ENCODE measurements at places on chromosomes 3 and 15.

DNA sequence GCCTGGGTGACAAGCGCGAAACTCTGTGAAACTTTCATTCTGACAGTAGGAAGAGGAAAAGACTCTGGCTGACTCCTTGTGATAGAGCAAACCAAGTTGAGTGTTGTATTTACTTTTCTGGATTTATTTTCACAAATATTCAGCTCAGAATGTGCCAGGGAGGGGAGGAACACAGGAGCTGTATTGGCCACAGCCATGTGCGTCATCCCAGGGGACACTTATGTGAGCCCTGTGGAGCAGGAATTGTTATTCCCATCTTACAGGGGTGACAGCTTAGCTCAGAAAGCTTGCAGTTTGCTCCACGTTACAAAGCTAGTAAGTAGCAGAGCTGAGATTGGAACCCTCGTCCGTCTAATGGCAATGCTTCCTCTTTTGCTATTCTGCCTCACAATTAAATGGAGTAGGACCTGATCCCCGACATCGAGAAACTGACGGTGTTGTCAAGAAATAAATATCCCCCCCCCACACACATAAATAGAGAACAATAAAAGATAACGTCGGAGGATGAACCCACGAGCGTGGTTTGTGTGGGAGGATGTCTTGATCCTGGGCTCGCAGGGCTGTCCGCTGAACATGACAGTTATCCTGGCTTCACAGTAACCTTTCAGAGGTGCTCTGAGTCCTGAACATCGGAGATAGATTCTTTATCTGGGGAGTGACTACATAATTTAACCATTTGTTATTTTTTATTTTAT, 151.6 kb upstream of the CTDSPL start:
- no peak for DNase-seq

DNA sequence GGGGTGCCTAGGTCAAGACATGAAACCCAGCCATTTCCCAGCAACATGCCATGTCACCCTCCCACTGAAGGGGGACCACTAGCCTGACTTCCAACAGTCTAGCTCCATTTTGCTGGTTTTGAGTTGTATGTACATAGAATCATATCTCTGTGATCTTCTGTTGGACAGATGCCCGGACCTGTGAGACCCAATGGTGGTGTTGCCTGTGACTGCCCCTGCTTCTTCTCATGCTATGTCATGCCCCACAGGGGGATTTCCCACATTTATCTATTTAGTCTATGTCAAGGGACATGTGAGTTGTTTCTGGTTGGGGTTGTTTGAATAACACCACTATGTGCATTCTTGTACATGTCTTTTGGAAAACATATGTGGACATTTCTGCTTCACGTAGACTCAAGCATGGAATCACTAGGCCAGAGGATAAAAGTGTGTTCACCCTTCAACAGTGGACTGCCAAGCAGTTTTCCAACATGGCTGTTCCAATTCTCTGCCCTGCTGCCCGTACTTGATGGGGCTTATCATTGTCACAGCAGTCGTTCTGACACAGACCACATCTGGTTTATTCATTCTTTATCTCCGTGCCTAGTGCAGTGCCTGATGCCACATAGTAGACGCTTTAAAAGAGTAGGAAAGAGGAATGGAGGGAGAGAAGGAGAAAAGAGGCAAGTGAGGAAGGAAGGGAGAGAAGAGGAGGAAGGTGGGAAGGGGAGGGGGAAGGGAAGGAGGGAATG, 114.4 kb downstream of the TPRA1 start:
- no peak for DNase-seq

DNA sequence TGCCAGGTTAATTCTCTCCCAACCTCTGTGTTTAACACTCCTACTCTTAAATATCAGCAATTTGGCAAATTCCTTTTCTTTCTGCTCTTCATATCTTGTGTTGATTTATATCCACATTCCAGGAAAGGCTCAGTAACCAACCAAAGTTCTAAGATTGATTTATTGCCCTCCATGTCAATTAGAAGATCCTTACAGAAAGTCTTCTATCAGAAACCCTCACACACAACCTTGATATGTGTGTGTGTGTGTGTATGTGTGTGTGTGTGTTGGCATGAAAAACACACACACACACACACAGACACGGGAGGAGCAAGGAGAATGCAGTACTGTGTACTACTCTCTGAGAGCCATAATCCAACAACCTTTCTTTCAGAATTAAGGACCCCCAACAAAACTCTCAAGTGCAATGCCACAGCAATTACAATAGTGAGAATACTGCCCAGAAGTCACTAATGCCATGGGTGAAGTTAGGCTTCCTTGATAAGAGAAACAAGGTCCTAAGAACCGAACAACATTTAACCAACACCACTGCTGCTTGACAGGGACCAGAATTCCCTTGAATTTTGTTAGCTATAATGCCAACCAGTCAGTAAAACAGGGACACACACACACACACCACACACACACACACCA, 1.1 kb downstream of the LSAMP start:
- DNase-seq: no peak

GRCh38 chr15:48411971-48412591, 80.9 kb downstream of the DUT start:
- DNase-seq: peak; percentile 54

DNA sequence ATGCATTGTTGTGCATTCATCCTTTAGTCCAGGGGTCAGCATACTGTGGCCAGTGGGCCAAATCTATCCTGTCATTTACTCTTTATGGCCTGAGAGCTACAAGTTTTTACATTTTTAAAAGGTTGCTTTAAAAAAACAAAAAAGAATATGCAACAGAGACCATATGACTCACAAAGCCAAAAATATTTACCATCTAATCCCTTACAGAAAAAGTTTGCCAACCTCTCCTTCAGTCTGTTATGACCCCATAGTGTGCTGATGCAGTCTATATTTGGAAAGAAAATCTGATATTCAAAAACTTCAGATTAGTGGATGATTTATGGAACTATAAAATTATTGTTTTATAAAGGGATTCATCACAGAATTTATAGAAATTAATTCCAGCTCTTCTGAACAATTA, 237.5 kb upstream of the IL12A start:
- peak; percentile 32 for DNase-seq

GRCh38 chr3:72265256-72266015, 480.5 kb upstream of the PROK2 start:
- peak; percentile 24 for DNase-seq

DNA sequence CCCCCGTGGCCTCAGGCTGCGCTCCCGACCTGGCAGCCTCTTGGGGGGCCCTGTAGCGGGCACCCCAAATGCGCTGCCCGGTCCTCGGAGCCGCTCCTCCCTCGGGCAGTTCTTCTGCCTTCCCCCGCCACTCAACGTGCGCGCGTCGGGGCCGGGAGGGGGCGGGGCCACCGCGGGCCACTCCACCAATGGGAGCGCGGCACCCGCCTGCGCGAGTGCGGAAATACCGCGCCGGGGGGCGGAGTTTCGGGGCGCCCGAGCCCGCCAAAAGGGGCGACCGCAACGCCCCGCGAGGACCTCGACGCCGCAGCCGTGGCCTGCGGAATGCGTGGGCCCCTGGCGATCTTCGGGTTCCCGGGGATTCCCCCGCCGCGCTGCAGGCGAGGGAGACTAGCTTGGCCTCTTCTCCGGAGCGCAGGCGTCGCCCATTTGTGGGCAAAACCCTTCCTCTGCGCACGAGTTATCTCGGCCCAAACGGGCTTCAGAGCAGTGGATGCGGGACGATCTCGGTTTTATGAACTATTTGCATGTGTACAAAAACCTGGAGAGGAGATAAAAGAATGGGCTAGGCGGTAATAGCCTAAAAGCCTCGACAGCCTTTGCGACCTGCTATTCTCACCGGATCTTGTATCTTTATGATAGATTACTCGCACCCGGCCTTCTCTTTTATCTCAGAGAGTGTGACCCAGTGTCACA, at the start of gene TASOR:
TSS of gene TASOR (minus strand) at position 144 of the 696 bp plus-strand sequence. CDS start 259 bp downstream, outside the sequence.
- DNase-seq: peak; percentile 79

GRCh38 chr3:38507120-38507519, 11.0 kb downstream of the EXOG start:
- DNase-seq: no peak

GRCh38 chr3:52535411-52536111, 844 bp upstream of the UQCC5 start:
- no peak for DNase-seq

DNA sequence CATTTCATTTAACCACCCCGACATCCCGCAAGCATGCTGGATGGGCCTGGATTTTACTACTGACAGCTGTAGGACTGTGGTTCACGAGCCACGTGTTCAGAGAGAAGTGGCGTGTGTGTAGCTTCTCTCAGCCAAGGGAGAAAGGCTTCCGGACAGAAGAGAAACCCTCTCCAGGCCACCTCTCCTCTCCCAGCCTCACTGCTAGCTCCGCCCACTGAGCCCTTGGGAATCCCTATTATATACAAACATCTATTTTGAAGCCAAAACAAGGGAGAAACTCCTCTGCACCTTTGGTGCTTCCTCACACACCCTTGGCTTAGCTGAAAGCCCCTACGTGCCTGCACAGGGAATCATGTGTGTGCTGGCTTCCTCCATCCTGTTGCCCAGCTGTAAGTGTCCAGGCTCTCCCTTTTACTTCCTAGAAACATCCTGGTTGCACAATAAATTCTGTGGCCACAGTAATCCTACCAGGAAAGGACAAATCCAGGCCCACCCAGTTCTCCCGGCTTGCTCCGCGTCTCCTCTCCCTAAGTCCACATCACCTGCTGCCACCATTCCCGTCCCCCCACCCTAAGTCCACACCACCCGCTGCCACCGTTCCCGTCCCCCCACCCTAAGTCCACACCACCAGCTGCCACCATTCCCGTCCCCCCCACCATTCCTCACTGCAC, 30.5 kb downstream of the PCSK6 start:
- no peak for DNase-seq

DNA sequence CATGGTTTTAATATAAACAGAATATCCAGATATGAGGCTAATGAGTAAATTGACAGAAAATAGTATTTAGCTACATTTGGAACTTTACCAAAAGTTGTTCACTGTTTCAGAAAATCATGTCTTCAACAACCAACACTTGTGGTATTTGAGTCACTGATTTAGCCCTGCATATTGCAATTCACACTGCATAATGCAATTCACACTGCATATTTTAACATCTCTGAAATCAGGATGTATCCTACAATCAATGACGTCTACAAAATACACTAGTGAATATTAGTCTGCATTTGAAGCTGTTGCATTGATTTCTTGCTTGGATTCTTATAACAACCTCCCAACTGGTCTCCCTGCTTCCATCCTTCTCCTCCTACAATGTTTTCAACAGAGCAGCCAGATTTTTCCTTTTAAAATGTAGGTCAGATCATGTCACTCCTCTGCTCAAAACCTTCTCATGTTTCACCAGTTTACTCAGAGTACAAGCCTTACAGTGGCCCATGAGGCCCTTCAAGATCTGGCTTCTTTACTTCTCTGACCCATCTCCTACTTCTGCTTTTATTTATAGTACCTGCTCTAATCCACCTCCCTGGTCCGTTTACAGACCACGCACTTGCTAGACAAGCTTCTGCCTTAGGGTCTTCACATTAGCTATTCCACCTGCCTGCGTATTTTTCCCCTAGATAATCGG, 11.4 kb upstream of the RAB11A start:
- DNase-seq: no peak

DNA sequence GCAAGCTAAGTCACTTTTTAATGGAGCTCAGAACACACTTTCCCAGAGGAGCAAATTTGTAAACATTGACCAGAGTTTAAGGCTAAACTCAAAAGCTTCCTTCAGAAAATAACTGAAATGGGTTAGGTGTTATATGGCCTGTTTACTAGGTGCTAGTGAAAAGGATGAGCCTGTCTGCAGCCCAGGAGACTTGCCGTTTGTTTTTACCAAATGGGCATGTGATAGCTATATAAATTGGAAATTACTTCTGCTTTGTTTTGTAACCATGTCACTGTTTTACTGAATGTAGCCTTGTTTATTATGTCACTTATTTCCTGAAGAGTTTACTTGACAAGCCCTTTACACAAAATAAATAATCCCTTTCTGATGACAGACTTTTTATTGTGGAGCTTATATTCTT, 109.4 kb upstream of the THSD4 start:
- no peak for DNase-seq

DNA sequence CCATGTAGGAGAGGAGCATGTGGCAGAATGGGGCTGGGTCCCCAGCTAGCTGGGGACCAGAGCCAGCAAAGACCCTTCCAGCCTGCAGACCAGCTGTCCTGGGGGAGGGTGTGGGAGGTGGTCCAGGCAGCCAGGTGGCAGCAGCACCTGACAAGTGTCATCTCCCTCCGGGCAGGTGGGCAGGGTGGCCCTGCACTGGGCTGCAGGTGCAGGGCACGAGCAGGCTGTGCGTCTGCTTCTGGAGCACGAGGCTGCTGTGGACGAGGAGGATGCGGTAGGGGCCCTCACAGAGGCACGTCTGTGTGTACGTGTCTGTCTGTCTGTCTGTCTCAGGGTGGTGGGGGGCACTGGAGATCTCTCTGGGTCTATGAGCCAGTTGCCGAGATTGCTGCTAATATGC, 5.5 kb downstream of the ANKDD1A start:
- DNase-seq: no peak

GRCh38 chr15:35320158-35320780, 225.7 kb downstream of the DPH6 start:
- no peak for DNase-seq

- no peak for DNase-seq
Observed at GRCh38 chr15:57158997-57159668, 217.2 kb upstream of the CGNL1 start.

DNA sequence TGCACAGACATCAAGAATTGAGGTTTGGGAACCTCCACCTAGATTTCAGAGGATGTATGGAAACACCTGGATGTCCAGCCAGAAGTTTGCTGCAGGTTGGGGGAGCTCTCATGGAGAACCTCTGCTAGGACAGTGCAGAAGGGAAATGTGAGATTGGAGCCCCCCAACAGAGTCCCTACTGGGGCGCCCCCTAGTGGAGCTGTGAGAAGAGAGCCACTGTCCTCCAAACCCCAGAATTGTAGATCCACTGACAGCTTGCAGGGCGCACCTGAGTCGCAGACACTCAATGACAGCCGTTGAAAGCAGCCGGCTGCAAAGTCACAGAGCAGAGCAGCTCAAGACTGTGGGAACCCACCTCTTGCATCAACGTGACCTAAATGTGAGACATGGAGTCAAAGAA, 34.6 kb upstream of the EPHA6 start:
- no peak for DNase-seq

DNA sequence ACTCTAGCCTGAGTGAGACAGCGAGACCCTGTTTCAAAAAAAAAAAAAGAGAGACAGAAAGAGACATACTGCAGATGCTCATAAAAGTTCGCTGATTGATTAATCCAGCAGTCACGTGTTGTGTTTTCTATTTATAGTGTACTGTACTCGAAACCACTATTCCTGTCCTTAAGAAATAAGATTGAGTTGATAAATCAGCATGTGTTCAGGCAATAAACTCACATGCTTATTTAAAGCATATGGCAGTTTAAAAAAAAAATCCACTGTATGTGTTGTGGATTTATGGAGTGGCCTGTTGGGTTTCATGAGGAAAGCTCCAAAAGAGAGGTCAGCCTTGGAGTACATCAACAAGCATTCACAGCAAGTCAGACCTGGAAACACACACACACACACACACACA, 17.7 kb downstream of the RPL22L1 start:
- no peak for DNase-seq

Data from ELR (cell line).